Activated CD8-positive, alpha-beta memory T cell treated with anti-CD3 and anti-CD28 coated beads for 1 hour (primary cell): ENCODE measurements at places on chromosomes 5 and 9.

DNA sequence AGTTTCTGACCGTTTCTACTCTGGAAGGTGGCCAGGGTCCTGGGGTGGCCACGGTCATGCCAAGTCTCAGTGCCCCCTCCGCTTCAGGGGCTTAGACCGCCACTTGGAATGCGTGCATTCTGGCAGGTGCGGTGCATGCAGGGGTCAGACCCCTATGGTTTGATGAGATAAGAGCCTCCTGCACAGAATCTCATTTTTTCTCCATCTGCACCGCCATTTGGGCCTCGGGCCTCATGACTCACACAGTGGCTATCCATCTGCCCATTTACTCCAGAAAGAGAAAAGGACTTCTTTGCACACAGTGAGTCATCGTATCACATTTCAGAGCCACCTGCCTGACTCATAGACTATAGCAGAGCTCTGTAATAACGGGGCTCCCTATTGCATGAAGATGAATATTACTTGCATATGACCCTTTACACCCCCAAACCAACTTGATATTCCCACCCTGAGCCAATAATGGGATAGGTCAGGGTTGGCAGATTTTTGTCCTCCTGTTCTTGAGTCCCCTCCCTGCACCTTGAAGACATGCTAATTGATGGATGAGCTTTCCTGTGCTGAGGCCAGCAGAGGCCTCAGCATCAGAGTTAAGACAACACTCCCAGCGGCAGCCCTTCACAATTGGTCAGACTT is 157.4 kb downstream of the NR3C1 start:
- DNase-seq = no peak

- no peak for DNase-seq
These were observed 12.2 kb upstream of the POMT1 start for GRCh38 chr9:131490514-131490913.

- DNase-seq = no peak
These were observed 173.9 kb downstream of the HSPA4 start for GRCh38 chr5:133225671-133226152.

DNA sequence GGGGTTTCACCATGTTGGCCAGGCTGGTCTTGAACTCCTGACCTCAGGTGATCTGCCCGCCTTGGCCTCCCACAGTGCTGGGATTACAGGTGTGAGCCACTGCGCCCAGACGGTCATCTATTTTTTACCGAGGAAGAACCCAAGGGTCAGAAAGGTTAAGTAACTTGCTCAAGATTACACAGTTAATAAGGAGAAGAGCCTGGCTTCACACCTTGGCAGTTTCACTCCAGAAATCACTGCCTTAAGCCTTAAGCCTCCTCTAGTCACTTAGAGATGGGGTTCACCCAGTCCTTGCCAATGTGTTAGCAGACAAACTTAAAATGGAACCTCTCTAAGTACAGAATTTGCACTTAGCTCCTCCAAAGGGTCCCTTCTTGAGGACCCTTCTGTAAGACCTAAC is 116.3 kb downstream of the PTTG1 start:
- no peak for DNase-seq

GRCh38 chr5:40046792-40047191 is 622.0 kb upstream of the DAB2 start:
- no peak for DNase-seq

GRCh38 chr5:132397224-132397623 is 27.7 kb downstream of the SLC22A5 start:
- no peak for DNase-seq

DNA sequence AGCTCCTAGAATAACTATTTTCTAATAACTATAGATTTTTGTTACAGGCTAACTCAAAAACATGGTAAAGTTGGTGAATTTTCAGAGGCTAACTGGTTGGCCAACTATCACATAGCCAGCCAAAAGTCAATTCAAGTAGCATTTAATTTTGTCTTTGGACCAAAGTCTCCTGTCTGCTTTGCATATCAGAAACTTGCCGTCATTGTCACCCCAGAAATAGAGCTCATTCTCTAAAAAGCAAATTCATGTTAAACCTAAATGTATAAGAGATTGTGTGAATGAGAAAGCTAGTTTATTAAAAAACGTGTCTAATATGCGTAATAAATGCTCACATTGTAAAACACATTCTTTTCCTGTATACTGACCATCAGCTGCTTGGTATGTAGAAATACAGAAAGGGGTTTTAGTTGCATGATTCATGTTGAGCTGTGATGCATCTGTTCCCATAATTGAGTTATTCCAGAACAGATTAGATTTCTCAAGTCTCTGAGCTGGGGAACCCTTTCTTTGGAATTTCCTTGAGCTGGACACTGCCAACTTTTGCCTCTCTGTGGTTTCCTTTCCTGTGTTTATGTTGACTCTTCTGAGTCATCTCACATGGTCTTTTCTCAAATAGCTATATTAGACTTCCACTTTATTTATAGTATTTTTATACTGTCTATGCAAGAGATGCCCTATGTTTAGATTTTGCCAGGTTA is 7.3 kb downstream of the SRFBP1 start:
- no peak for DNase-seq

GRCh38 chr5:6194261-6194875 is 184.0 kb downstream of the MED10 start:
- no peak for DNase-seq

DNA sequence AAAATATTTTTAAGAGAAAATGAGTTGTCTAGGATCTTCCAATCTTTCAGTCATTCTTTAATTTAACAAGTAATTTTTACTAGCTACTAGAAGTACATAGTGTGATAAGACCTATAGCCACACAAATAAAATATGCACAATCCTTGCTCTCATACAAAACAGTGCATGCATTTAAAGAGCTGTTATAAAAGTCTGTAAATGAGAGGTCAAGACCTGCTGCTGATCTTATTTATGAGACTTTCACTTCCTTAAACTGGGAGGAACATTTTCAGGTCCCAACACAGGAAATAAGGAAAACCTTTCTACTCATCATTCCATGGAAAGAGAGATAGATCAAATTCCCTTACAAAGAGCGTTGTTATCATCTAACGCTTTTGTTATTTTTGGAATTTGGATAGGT is 54.2 kb upstream of the PAM start:
- no peak for DNase-seq

GRCh38 chr5:24816206-24816605 is 171.4 kb upstream of the CDH10 start:
- no peak for DNase-seq

- peak; percentile 63 for DNase-seq
These were observed at the start of gene DTWD2 for GRCh38 chr5:118987988-118988865. DTWD2 (minus strand) TSS chr5:118988547; CDS start chr5:118988511, 36 bp downstream.

- no peak for DNase-seq
These were observed 115.8 kb upstream of the OTULINL start for GRCh38 chr5:14465776-14466175.

DNA sequence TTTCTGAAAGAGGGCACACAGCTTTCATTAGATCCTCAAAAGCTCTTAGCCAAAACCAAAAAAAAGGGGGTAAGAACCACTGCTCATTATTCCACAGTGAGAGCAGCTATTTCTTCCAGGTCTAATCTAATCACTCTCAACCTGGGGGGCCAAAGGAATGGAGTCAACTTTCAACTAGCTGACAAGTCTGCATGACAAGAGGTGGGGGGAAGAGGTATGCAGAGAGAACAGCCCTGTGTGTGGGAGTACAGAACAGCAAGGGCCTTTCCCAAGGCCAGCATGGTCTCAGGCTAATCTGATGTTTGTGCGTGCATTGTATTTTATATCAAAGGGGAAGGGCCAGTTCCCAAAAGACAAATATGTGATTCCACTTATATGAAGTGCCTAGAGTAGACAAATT is 36.9 kb upstream of the PIP5K1B start:
- DNase-seq = no peak
